ENCODE measurements at places on chromosomes 3 and 15.

DNA sequence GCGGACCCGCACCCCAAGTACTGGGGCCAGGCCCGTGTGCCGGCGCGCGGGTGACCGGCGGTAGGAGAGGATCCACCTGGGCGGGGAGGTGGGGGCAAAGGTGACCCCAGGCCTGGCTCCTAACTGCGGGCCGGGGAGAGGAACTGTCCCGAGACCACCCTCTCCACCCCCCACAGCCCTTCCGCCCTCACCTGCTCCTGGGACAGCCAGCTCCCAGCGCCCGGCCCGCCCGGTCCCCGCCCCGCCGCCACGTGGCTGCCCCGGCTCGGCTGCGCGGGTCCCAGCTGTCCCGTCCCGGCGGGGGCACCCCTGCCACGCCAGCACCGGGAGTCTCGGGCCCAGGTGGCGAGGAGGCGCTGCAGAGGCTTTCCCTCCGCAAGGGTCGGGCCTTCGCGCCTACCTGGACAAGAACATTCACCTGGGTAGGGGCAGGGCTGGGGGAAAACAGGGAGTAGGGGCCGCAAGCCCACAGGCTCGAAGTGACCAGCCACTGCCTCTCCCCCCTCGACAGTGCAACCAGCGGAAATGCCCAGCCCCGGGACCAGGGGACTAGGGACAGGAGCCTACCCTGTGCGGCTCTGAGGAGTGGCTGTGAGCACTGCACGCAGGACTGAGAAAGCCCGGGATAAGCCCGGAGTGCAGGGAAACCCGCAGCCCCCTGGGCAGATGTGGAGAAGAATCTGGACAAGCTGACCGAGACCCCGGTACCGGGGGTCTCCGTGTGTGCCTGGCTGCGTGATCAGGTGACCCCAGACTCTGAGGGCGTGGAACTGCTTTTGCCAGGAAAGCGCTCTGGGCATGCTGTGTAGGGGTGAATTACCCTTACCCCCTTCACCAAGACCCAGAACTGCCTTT lies at the start of gene SLC12A8:
SLC12A8 (minus strand) TSS at position 240 of the 855 bp plus-strand sequence. CDS start 1,399 bp downstream, outside the sequence.
- no peak for DNase-seq

GRCh38 chr3:165744025-165744424 lies 93.2 kb downstream of the BCHE start:
- DNase-seq = no peak

GRCh38 chr3:88133711-88134263 lies 16.0 kb upstream of the C3orf38 start:
- no peak for DNase-seq

- no peak for DNase-seq
Measured at GRCh38 chr3:157494581-157495281, 8.5 kb downstream of the VEPH1 start.

DNA sequence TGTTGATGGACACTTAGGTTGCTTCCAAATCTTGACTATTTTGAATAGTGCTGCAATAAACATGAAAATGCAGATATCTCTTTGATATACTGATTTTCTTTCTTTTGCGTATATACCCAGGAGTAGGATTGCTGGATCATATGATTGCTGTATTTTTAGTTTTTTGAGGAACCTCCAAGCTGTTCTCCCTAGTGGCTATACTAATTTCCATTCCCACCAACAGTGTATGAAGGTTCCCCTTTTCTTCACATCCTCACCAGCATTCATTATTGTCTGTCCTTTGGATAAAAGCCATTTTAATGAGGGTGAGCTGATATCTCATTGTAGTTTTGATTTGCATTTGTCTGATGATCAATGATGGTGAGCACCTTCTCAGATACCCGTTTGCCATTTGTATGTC lies 12.5 kb downstream of the PATL2 start:
- DNase-seq = no peak

DNA sequence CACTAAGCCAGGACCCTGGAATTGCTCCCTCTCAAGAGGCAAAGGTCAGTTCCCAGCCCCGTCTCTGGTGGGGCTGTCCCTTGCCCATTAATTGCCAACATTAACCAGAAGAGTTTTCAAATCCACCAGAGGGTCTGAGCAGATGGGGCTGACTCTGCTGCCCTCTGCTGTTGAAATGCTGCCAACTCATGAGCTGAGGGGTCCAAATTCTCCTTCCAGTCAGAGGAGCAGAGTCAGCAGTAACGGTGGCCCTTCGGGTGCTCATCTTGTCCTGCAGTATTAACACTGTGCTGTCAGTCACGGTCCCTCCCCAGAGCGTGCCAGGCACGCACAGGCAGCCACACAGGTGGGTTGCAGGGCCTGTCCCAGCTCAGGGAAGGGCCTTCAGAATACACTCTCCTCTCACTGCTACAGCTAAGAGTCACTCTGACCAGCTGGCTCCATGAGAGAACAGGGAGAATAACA lies 10.7 kb upstream of the SPTBN5 start:
- peak; percentile 60 for DNase-seq

DNA sequence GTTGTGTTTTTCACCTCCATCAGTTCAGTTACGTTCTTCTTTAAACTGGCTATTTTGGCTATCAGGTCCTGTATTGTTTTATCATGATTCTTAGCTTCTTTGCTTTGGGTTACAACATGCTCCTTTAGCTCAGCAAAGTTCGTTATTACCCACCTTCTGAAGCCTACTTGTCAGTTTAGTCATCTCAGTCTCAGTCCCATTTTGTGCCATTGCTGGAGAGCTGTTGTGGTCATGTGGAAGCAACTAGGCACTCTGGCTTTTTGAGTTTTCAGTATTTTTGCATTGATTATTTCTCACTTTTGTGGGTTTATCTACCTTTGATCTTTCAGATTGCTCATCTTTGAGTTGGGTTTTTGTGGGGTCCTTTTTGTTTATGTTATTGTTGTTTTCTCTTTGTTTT lies 151.3 kb downstream of the CFAP20DC start:
- no peak for DNase-seq

DNA sequence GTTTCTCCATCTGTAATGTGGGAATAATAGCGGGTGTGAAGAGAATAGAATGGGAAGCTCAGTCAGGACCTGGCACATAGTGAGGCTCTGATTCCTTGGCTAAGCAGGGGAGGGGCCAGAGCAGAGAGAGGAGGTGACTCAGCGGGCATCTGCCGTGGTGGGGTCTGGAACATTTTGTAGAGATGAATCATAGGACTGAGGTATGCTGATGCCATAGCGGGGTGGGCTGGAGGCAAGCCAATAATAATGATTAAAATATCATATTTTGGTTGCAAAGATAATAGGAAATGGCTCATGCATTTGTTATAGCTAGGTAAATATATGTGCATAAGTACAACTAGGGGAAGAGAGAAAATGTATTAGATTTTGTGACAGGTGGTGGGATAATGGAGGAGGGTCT lies 11.2 kb downstream of the TGM4 start:
- no peak for DNase-seq

GRCh38 chr3:19046440-19046839 lies 101.9 kb upstream of the KCNH8 start:
- no peak for DNase-seq

DNA sequence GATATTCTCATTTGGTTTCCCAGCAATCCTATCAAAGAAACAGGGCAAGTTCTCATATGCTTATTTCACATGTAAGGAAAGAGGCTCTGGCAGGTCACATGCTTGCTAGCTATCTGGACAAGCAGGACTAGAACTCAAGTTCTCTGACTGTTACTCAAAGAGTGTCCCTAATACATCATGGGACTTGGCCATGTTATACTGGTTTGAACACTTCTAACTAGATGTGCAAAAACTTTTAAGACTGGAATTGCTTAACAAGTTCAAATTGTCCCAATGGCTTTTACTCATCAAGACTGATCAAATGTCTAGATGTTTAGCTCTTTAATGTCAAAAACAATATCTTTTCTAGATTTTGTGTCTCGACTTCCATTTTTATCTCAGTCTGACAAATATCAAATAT lies 6.8 kb downstream of the GATM start:
- no peak for DNase-seq

DNA sequence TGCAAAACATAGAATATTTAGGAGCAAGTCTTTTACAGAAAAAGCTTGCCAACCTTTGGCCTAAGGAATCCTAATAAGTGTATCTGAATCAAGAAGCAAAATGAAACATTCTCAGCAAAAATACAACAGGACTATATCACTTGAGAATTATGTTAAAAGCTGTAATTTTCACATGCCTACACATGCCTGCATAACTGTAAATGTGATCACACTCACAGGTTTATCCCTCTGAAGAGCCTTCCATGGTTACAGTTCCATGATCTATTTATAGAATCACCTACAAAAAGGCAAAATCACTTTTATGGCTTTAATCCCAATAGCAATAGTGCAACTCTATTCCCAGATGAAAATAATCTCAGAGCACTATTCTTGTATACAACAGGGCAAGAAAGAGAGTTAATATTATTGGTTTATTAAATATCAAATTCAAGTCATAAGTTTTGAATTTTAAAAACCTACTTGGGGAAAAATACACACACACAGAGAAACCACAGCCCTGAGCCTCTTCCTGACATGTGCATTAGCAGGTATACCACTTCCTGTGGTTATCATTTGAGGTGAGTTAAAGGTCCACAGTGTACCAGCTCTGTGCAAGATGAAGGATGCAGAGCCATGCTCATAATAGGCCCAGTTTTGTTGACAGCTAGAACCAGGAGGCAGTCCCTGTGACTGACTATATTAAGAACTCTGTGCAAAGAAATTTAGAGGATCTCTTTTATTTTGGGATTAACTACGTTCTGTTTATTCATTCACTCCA lies 252.5 kb upstream of the TGFBR2 start:
- peak; percentile 36 for DNase-seq

DNA sequence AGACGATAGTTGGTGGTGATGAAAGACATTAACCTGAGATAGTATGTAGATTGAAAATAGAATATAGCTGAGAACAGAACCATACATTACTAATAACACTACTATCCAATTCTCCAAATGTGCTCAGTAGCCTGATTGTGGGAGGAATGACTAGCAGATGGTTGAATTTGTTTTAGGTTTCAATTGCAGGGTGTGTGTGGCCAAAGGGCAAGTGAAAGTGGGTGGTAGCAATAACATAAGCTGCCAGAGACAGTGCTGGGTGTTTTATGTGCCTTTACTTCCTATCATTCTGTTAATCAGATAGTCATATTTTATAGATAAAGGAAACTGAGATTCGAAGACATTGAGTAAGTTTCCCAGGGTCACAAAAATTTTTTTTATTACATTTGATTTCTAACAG lies 249.5 kb upstream of the ARL6 start:
- DNase-seq = no peak

GRCh38 chr15:39564972-39565665 lies 15.8 kb upstream of the THBS1 start:
- DNase-seq = no peak

DNA sequence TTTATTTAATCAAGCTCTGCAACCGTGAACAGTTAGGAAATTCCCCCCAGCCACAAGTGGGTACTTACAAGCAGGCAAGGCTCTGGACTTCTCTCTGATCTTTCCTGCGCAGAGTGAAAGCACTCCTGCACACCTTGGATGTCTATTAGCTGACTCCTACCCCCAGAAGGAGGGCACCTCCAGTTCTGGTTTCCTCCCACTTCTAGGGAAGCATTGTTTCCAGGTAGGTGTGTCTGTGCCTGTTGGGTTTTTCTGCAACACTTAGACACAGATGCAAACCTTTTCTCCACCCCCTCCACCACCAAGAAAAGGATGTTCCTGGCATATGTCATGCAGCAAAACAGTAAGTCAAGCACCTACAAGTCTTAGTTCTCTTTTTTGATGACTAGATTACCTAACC lies at the start of gene ZBED2:
ZBED2 (minus strand) TSS at position 115 of the 400 bp plus-strand sequence. CDS start 1,145 bp downstream, outside the sequence.
- DNase-seq = no peak

DNA sequence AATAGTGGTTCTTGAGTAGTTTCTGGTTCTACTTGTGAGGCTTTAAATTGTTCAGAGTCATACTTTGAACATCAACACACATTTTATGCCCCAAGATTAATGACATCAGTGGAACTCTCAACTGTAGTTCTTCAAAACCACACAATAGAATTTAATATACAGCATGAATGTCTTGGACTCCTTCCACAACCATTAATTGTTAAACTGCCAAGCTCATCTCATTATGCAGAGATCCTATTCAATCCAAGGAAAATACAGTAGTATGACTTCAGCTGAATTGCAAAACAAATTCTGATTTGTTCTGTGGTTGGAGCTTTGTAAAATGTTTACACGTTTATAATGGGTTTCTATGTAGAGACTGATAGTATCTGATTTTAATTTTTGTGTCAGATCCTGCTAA lies 199.2 kb upstream of the SLC2A2 start:
- no peak for DNase-seq

GRCh38 chr3:16400106-16400931 lies 113.2 kb downstream of the RFTN1 start:
- DNase-seq = no peak

DNA sequence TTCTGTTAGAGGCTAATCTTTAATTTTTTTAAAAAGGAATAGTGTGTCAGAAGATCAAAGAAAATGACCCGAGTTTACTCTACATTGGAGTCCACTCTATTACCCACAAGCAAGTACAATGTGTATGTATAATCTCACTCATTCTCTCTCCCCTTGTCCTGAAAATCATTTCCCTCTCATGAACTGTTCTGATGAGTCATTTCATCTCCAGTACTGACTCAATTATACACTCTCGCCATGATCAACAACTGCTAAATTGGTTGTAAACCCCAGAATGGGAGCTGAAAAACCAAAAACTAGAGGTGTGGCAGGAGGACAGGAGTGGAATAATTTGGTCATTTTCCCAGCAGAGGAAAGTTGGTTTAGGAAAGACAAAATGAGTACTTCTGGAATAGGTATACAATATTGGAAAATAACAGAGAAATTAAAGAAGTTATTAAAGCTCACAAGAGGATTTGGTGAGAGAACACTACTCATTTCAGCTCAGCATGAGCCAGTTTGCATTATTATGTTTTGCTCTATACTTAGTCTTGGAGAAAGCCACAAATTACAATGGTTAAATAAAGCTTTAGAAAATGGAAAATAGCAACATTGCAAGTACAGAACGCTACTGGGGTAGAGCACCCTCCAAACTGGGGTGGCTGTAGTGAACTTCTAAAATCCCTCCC lies 144.3 kb upstream of the PFN2 start:
- no peak for DNase-seq

DNA sequence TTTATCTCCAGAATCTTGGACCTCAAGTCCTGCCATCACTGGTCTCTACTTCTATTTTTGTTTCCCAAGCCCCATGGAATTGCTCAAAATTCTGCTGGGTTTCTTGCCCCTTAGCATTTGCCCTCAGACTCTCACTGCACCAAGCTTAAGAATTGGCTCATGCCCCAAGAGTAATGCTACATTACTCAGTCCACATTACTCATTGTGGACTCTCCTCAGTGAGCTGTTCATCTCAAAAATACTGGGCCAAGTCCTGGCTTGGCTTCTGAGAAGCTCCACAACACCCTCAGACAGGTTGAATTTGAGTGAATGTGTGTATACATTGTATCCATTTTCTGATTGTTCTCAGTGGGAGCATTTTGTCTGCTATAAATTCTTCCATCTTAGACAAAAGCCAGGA lies 364.4 kb upstream of the ARHGEF26 start:
- DNase-seq = no peak

GRCh38 chr3:178297199-178297598 lies 239.0 kb upstream of the KCNMB2 start:
- no peak for DNase-seq

- no peak for DNase-seq
Measured at GRCh38 chr3:129046037-129046731, 14.4 kb upstream of the GP9 start.
